Nasal cavity respiratory epithelium epithelial cell of viscerocranial mucosa (primary cell): ENCODE measurements at places on chromosomes 3 and 15. TPM values are rescaled to one million over a fixed set of nuclear protein-coding genes. Genes with fewer than 3 reads are reported as not detected.

BMF gene
- 0.34 and 1.00 TPM in 2 replicates for total RNA-seq

THRB gene
- total RNA-seq: 7.5 and 14.2 TPM in 2 replicates

PIERCE2 gene
- total RNA-seq: 1.4 and 2.1 TPM in 2 replicates

GPR62 gene
- under 0.01 TPM in 1 of 2 replicates, not detected in the other for total RNA-seq

PLIN1 gene
- total RNA-seq: 0.34 and 0.43 TPM in 2 replicates
